ENCODE measurements at places on chromosomes 5 and 9. TPM values are rescaled to one million over a fixed set of nuclear protein-coding genes. Genes with fewer than 3 reads are reported as not detected.
A peak's percentile ranks its signal among the peaks of the same experiment; 100 is the strongest.

The PCDHA3 gene
- 0.84 TPM for total RNA-seq

The PCDHA5 gene
- 2.7 TPM for total RNA-seq

The FRRS1L gene
- 3.9 TPM for total RNA-seq

The FAM174A gene
- 43.3 TPM for total RNA-seq

DNA sequence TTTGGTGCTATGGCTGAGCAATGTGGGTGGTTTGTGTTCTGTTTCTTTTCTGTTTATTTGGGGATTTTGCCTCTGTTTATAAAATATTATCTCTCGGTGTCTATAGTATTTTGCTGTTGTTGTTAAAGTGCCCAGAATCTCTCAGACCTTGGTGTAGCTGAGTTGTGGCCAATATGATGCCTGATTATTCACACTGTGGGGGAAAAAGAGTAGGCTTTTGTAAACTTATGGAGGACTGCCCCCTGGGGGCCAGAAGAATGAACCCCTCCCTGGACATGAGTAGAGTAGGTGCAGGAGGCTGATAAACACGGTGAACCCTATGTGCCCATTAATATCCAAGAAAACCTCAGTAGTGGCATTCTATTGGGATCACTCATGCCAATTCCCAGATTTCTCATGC, 49.0 kb upstream of the DPYSL3 start:
- peak; percentile 64 for DNase-seq

GRCh38 chr9:123097430-123098095, 64.1 kb downstream of the GPR21 start:
- no peak for DNase-seq

DNA sequence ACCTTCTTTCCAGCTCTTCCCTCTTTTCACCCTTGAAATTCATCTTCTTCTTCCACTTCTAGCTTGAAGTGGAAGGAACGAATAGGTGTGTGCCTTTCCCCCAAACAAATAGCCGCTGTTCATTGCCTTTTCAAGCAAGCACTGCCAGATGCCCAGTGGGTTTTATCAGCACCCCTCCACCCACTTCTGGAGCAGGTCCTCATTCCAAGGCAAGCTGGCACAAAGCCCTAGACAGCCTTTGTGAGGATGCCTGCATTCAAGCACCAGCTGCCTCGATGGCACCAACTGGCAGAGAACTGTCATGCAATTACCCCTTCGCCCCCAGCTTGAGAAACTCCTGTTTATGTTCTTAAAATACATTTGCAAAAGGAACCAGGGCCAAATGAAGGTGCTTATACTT, 36.5 kb downstream of the SERINC5 start:
- DNase-seq: no peak

GRCh38 chr5:116451905-116452450, 122.6 kb downstream of the SEMA6A start:
- DNase-seq: no peak

DNA sequence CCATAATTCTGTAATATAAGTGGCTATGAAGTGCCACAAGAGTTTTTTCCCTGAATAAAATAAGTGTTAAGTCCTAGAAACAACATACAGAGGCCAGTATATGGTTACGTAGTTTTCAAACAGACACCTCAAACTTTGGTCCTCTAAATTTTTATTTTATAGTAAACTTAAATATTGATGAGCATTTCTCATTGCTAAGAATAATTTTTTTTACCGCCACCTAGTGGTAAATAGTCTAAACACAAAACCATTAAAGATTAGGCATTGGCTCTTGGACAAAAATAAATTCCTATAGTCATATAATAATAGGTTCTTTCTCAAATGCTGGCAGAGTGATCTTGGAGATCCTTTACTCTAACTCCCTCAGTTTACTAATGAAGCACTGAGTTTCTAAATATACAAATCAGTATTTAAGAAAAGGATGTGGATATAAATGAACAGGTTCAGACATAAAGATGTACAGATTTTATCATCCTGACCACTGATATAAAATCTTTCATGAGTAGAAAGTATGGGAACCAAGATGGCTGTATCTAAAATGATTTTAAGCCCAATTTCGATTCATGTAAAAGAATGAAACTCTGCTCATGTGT, 136.2 kb downstream of the FANCC start:
- no peak for DNase-seq

DNA sequence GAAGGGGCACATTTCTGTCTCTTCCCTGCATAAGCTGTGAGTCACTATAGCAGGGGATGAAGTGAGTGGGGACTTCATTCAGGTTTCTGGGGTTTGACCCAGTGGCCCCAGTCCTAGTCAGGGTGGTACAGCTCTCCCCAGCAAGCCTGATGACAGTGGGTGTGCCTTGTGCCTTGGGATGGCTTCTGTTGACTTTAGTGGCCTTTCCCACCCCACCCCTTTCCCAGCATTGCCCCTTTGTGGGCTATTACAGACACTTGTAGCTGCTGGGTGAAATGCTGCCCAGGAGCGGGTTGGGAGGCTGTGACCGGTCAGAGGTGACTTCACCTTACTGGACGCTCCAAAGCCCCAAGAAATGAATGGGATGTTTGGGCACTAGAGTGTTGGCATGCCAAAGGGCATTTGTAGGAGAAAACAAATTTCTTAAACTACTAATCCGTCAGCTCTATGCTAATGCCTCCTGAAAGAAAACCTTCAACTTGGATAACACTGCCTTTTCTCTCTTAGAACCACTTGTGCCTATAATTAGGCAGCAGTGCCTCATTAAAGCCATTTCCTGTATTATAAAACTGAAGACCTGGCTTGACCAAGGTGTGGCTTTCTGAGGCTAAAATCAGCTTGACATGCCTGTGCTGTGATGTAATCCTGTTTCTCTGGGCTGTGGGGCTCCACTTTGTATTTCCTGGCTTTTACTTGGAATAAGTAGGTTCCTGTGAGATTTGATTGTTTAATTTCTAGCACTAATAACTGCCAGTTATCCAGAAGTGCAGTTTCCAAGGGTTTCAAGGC, 119.0 kb upstream of the SLC25A48 start:
- no peak for DNase-seq

DNA sequence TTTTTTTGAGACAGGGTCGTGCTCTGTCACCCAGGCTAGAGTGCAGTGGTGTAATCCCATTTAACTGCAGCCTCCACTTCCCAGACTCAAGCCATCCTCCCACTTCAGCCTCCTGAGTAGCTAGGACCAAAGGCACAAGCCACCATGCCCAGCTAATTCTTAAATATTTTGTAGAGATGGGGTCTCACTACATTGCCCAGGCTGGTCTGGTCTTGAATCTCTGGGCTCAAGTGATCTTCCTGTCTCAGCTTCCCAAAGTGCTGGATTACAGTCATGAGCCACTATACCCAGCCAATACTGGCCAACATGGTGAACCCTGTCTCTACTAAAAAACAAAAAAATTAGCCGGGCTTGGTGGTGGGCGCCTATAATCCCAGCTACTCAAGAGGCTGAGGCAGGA, 6.8 kb downstream of the DCAF12 start:
- DNase-seq: no peak

GRCh38 chr9:99732715-99733114, 89.0 kb upstream of the NR4A3 start:
- no peak for DNase-seq

GRCh38 chr9:125142560-125143376, 560 bp downstream of the SCAI start:
- DNase-seq: no peak

- DNase-seq: no peak
Measured at GRCh38 chr5:71932131-71932654, 175.1 kb upstream of the MAP1B start.

- DNase-seq: no peak
Measured at GRCh38 chr9:128555180-128555721, 2.9 kb downstream of the SPTAN1 start.

DNA sequence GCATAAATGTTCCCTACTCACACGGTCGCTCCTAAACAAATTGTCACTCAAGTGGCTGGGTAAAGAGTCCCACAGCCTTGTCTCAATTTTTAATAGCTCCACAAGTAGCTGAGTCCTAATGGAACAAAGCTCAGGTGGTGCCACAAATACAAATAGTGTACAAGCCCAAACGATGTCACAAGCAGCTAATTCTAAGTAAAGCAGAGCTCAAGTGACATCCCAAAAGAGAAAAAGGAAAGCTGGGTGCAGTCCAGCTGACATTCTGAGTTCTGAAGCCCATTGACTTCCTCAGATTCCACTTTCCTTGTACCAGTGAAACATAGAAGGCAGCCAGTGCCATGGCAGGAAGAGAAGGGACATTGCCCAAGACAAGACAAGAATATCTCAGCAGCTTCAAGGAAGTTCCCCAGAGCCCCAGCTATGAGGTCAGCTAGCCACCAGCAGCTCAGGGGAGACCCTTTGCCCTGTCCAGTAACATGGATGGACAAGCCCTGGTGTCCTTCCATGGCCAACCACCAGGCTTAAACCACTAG, 231.2 kb upstream of the SGCD start:
- DNase-seq: no peak

GRCh38 chr5:23139338-23140171, 286.4 kb upstream of the CDH12 start:
- DNase-seq: no peak

- no peak for DNase-seq
Measured at GRCh38 chr9:127729522-127730256, 5.4 kb downstream of the TOR2A start.

All from tibial nerve (tissue), 4 donors.